Hematopoietic multipotent progenitor cell treated with erythropoietin and hydrocortisone succinate and interleukin-3 and kit ligand, for 15 days (in vitro differentiated cells): ENCODE measurements at places on chromosomes 13 and 19.

DNA sequence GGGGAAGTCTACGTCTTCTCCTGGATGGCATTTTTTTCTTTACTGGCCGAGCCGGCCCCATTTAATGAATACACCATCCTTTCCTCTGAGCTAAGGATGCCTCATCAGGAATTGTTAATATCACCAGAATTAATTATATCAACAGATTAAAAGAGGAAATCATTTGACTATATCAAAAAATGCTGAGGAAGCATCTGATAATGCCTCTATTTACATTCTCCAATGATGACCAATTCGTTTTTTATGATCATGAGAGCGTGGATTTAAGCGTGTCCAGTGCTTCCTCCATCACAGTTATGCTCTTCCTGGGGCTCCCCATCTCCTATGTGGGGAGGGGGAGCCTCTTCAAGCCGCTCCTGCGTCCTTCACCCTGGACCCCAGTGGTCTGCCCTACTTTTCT, 58.7 kb downstream of the TUBGCP3 start:
- no peak for DNase-seq

GRCh38 chr13:46106839-46107371, 2.1 kb upstream of the CPB2 start:
- no peak for DNase-seq

DNA sequence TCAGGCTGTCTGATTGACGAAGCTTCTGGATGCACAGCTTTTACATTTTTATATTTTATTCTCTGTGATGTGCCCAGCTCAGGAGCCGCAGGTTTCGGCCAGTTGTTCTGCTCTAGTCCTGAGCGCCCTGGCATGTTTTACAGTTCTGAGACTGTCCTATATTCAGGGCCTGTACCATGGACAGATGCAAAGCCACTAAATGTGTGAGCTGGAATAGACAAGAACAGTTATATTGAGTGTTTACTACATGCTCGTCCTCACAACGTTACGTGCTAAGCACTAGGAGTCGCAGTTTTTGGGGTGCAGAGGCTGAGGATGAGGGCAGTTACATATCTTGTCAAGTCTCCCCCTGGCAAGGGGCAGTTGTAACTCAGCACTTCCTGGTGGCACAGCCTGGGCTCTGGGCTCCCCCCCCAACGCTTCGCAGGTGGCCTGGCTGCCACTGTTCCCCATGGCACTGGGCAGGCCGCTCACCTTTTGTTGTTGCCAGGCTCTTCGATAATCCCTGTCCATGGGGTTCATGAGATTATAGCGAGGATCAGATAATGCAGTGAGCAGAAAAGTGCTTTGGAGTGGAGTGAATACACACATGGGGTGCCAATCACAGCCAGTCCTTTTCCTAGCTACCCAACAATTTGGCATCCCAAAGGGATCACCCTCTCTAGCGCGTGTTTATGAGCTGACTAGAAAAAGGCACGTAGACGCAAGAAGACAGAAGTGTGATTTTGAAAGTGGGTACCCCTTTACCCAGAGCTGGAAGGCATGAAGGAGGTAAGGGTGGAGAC, 23.5 kb downstream of the ARL11 start:
- no peak for DNase-seq

DNA sequence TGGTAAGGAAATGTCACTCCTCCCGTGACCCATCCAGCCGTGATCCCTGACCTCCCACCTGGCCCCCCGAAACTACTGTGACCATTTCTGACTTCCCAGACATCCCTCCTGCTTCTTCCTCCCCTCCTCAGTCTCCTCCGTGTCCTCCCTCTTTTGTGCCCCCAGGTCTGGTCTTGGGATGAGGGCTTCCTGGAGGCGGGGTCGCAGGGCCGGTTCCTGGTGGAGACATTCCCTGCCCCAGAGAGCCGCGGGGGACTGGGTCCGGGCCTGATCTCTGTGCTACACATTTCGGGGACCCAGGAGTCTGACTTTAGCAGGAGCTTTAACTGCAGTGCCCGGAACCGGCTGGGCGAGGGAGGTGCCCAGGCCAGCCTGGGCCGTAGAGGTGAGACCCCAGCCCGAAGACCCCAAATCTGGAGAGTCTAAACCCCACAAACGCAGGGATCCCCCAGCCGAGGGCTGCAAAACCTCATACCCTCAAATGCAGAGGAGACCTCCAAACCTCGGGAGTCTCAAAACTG, 5.0 kb downstream of the KIRREL2 start:
- DNase-seq, result no peak

DNA sequence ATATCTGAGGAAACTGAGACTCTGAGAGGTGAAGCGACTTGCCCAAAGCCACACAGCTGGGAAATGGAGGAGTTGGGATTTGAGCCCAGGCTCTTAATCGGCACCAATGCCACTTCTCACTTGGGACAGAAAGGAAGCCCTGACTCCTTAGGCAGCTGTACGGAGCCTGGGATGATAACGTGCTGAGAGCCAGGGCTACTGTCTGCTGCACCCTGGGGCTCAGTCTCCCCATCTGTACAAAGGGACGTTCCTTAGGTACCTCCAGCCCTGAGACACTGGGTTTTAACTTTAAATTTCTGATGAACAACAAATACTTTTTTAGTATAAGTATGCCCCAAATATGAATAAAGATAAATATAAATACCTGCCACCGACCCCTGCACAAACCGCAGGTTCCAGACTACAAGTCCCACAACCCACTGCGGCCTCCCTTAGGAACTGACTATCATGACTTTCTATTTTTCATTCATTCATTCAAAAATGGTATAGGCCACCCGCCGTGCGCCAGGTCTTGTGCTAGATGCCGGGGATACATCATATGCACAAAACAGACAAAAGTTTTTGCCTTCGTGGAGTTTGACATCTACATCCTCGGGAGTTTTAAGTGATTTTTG, 776 bp upstream of the NCLN start:
- DNase-seq, result no peak

DNA sequence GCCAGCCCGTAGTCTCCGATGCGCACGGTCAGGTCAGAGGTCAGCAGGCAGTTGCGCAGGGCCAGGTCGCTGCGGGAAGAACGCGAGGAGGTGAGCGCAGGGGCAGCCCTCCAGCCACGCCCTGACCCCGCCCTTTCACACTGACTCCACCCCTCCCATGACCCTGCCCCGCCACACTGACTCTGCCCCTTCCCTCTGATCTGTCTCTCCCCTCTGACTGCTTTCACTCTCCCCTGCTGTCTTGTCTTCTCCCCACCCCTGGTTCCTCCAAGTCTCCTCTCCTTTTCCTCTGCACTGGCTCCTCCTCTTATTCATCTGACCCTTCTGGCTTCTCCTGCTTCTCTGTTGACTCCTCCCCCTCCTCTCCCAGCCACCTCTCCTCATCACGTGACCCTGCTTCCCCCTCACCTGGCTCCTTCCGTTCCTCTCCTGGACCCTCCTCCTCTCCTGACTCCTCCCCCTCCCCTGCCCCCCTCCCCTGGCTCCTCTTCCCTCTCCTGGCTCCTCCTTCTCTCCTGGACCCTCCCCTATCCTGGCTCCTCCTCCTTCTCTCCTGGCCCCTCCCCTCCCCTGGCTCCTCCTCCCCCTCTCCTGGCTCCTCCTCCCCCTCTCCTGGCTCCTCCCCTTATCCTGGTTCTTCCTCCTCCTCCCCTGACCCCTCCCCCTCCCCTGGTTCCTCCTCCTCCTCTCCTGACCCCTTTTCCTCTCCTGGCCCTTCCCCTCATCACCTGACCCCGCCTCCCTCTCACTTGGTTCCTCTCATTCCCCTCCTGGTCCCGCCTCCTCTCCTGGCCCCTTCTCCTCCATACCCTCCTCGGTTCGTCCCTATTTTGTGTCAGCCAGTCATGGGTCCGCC, 9.9 kb downstream of the LMTK3 start:
- DNase-seq, result peak; percentile 24

GRCh38 chr19:46036744-46037128, 4.1 kb downstream of the IGFL4 start:
- no peak for DNase-seq

DNA sequence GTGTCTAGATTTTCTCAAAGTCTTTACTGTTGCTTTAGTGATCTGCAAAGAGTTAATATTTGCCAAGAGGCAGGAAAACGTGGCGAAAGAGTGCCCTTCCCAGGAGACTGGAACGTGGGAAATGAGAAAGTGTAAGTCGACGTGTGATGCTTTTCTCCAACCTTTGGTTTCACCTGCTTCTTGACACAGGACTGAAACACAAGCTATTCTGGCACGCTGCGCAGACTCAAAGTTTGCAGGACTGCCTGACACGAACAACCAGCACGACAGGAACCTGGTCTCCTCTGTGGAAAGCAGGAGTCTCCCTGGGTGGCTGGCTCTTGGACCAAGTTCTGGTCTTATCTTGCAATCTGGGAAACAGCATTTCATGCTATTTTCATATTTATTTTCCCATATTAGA, 28.6 kb downstream of the RFXAP start:
- no peak for DNase-seq

GRCh38 chr13:31072041-31072440, 89.7 kb downstream of the HSPH1 start:
- DNase-seq, result no peak

- DNase-seq, result peak; percentile 30
These were observed 1.2 kb downstream of the CGB7 start for GRCh38 chr19:49056101-49056901.

DNA sequence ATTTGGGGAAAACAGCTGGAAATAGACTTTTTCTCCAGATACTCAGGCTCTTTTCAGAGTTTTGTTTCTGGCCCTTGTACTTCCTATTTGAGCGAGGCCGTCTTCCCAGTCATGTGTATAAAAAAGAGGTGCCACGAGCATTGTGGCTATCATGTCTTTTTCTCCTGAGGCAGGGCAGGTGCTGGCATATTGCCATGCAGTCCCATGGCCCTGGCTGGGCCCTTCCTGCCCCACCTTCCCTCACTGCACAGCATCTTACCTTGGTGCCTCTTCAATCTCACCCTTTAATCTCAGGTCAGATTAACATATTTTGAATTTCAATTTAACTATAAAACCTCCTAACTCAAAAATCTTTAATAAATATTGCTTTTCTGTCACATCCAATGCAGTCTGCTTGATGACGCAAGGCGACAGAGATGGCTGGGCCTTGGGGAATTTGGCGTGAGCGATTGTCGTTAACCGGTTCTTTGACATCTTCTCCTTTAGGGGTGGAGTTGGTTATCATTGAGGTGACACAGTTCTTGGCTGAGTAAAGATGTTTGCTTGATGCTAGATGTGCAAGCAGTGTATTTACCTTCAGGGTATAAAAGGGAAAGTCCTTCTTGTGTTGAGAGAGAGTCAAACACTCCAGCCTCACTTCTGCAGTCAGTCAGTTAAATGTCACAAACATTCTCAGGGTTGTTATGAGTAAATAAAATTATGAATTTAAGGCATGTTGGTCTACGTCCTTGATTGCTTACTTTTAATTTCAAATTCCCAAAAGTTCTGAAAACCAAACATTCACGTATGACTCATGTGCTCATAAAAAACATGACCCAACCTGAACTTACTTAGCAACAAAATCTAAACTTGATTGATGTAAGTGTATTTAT, 289.9 kb downstream of the MYO16 start:
- no peak for DNase-seq

DNA sequence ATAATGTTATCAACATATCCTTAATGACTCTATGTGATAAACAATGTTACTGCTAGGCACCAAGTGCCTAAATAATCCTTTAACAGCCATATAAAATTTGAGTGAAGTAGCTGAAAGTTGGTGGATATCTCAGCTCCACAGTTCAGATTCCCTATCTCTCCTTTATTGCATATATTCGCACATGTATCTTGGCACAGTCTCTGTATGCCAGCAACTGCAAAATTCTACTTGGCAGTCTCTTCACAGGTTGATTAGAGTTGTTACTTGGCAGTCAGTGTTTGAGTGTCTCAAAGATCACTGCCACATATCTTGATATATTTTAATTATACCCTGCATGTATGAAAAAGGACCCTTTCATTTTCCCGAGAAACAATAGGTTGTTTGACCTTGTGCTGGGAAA, 879.3 kb downstream of the OLFM4 start:
- no peak for DNase-seq

DNA sequence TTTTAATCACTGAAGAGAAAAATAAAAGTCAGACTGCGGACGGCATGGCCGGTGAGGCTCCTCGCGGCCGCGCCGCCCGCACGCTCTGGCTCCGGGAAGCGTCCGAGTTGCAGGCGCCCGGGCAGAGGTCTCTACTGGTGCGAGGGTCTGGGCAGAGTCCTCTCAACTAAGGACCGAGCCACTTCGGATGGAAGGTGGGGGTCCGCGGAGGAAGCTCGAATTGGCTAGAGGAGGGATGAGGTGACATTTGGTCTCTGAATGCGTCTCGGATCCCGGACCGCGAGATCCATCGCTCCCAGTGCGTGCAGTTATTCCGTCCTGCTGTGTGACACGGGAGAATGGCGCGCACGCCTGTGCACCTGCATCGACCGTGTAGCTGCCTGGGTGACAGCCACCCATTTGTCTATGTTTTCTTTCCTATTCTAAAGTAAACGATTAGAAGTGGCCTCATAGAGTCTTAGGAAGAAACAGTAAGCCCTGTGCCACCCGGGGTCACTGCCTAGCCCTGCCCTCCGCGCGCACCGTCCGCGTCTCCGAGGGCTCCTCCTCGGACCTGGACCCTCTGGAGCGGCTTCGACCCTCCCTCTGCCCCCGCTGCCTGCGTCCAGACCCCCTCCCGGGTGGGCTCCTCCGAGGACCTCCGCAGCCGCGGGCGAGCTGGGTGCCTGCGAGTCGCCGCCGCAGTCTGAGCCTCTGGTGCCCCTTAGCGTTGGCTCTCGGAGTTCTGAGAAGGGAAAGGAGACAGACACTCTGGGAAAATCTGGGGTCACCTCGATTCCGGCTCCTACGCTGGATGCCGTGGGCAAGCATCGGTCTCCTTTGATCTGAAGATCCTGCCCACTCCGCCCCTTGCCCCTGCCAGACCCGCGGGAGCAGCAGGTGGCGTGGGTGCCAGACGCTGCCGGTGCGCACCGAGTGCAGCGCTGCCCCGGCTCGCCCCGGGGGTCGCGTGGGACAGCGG, 347.4 kb downstream of the LIG4 start:
- no peak for DNase-seq

GRCh38 chr19:28293685-28294084, 919.3 kb downstream of the UQCRFS1 start:
- no peak for DNase-seq

GRCh38 chr19:11708457-11708856, 30.3 kb downstream of the ZNF823 start:
- DNase-seq, result no peak

DNA sequence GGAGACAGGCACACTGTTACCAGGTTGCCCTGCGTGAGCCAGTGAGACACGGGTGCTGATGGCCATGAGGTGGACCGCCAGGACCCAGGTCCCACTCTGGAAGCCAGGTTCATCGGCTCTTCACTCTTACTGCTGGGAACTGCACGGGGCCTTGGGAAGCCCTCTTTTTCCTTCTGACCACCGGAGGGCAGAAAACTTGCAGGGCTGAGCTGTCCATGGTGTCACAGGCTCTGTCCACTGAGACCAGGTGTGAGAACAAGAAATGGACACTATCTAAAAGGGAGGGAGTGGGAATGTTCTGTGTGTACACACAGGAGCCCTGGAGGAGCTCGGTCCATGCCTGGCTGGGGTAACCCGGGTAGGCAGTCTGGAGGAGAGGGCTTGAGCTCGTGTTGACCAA, 93.4 kb downstream of the UQCRFS1 start:
- no peak for DNase-seq

GRCh38 chr19:44777715-44778347, at the start of gene CBLC:
Gene CBLC (plus strand): TSS chr19:44777890. CDS start chr19:44777932, 42 bp downstream.
- no peak for DNase-seq

- DNase-seq, result peak; percentile 34
These were observed 55.1 kb downstream of the GPR180 start for GRCh38 chr13:94656766-94657165.

- DNase-seq, result no peak
These were observed 303.4 kb downstream of the GPC6 start for GRCh38 chr13:93529961-93530360.
